ENCODE measurements at places on chromosomes 16 and 17. TPM values are rescaled to one million over a fixed set of nuclear protein-coding genes. Genes with fewer than 3 reads are reported as not detected.

GRCh38 chr17:38587947-38588787 lies 17.6 kb downstream of the SRCIN1 start:
- no peak for DNase-seq

ZSCAN10 gene
- polyA plus RNA-seq: 0.01 TPM

TP53TG3B gene
- polyA plus RNA-seq: not detected

GRCh38 chr17:10651927-10652326 lies 5.2 kb downstream of the MYH3 start:
- DNase-seq: no peak

DNA sequence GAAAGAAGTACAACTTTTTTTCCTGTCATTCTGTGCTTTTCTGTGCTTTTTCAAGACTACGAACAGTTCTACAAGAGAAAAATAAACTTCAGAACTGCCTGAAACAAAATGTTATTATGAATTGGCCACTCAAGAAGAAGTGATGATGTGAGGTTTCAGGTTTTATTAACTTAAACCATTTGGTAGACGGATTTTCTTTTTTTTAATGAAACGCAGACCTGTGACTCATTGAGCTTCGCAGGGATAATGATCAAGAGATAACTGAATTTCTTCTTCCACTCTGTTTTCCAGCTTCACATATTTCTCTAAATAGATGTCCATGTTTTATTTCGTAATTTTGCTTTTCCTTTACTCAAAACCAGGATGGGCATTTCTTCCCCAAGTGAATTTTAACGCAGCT lies 32.7 kb downstream of the AIPL1 start:
- DNase-seq: no peak

Measured in heart right ventricle (tissue), 16 donors.